ENCODE measurements at places on chromosomes 13 and 19.

GRCh38 chr19:54448040-54448773 is 792 bp upstream of the LENG8 start:
- no peak for DNase-seq

DNA sequence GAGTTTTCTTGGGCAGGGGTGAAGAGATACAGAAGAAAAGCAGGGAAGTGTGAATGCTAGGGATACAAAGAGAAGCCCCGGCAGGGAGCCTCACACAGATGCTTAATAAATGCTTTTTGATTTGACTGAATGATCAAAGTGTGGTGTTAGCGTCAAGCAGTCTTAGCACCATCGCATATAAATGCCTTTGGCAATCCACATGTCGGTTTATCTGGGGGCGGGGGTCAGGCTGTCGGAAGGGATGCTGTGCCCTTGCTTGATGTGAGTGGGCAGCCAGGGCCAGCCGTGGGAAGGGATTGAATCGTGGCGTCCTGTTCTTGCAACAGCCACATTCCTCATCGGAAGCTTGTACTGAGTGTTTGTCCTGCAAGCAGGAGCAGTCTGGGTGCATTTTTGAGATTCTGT is 173.1 kb downstream of the LACC1 start:
- DNase-seq, result no peak

DNA sequence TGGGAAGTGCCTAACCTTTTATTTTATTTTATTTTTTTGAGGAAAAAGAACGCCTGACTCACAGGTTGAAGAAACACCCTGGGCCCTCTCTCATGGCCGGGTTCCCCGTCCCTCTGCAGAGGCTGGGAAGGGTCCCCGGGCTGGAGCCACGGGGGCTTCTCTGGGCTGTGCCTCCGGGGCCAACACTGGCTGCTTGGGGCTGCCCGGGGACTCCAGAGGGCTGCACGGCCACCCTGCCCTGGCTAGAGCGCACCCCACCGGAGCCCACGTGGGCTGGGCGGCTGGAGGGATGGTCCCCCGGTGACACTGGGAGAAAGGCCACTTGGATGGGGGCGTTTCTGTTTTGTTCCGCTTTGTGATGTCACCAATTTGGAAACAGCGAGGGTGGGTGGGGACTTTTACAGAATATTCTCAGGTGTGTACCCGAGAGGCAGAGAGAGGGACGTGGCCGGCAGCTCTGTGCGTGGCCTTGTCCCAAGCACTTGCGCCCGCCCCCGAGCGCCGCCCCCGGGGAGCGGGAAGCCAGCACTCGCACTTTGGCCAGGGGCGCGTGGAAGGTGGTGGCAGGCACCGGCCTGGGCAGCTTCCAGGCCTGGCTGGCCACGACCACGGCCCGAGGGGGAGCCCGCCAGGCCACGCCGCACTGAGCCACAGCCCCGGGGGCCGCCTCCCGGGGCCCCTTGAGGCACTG is 13.9 kb upstream of the GNA15 start:
- DNase-seq, result no peak

GRCh38 chr13:95524264-95524901 is 28.1 kb upstream of the CLDN10 start:
- no peak for DNase-seq

- no peak for DNase-seq
Measured at GRCh38 chr19:42148266-42148665, 16.0 kb upstream of the POU2F2 start.

All from esophagus squamous epithelium (tissue), 5 donors.